ENCODE measurements at places on chromosomes 4 and X.

DNA sequence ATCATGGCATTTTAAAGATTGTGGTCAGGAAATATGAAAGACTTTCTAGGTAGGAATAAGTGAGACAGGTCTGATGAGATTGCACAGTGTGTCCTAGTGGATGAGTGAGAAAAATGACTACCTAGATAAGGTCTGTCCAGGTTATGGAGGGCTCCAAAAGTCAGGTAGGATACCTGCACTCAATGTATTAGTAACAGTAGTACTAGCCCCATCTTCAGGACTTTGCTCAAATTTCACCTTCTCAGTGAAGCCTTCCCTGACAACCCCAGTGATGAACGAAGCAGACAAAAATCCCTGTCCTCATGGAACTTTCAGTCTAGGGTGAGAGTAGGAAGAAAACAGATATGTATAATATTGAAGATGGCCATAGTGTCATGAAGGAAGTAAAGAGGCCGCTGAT, 85.7 kb downstream of the ZIC3 start:
- no peak for DNase-seq

DNA sequence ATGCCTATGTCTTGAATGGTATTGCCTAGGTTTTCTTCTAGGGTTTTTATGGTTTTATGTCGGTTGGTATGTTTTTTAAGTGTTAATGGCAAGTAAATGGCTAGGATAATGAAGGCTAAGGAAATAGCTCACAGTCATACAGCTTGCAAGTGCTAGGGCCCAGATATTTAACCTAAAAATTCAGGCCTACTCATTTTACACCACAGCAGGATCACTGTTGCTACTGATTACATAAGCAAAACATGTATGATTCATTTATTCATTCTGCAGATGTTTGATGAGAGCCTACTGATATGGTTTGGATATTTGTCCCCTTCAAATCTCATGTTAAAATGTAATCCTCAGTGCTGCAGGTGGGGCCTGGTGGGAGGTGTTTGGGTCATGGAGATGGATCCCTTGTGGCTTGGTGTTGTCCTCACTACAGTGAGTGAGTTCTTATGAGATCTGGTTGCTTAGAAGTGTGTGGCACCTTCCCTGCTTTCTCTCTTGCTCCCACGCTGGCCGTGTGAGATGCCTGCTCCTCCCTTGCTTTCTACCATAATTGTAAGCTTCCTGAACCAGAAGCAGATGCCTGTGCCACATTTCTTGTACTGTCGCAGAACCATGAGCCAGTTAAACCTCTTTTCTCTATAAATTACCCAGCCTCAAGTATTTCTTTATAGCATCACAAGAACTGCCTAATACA, 175.5 kb downstream of the MAPK10 start:
- no peak for DNase-seq

GRCh38 chrX:150693725-150694574, 754 bp downstream of the MTMR1 start:
- peak; percentile 63 for DNase-seq

DNA sequence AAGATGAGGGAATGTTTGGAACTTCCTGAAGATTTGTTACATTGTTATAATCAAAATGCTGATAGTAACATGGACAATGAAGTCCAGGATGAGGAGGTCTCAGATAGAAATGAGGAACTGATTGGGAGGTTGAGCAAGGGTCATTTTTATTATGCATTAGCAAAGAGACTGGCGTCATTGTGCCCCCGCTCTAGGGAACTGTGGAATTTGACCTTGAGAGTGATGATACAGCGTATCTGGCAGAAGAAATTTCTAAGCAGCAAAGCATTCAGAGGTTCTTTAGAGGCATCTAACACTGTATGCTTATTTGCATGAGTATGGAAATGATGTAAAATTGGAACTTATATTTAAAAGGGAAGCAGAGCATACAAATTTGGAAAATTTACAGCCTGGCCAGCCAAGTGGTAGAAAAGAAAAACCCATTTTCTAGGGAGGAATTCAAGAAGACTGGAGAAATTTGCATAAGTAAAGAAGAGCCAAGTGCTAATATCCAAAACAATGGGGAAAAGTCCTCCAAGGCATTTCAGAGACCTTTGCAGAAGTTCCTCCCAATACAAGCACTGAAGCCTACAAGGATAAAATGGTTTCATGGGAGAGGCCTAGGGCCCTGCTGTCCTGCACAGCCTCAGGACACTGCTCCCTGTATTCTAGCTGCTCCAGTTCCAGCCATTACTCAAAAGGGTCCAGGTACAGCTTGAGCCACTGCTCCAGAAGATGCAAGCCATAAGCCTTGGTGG, 483.0 kb upstream of the NDST4 start:
- DNase-seq: no peak

DNA sequence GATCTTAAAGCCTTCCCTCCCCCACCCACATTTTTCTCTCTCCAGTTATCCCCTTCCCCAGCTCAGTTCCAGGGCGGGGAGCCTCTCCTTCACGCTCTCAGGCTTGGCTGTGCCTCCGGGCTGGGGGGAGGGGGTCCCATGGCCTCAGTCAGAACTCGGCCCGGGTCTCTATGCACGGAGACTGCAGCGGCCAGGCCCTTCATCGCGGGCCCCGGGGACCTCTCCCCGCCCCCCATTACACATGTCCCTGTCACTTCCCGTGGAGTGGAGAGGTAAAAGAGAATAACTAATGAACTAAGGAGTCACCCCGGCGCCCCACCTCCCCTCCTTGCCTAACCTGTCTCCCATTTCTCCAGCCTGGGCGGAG, 838 bp upstream of the PRICKLE3 start:
- no peak for DNase-seq

DNA sequence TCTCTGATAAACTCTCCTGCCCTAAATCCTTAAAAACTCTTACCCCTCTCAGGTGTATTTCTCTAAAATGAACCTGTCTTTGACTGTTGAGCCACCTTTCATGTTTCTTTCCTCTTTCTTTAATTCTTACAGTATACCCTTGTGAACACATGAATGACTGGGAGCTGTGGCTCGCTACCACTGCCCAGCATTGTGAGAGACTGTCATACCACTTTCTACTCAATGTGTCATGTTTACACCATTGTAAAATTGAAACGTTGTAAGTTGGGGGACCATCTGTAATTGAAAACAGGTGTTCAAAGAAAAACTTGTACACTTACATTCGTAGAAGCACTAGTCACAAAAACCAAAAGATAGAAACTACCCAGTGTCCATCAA, 66.9 kb downstream of the ZNF182 start:
- no peak for DNase-seq

DNA sequence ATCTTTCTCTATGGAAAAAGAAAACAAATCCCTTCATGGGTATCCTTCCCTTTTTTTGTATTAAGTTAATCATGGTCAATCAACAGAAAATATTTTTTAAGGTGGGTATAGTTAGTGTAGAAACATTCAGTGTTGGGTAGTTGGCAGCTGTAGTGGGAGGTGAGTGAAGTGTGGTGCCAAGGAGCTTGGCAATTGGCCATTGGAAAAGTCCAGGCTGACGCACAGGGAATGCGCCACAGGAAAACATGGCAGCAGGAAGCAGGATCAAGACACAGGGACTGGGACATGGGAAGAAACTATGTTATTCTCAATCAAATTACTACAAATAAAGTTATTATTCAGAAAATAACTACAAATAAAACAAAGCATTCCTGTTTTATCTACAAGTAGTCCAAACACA, 20.0 kb downstream of the PALLD start:
- no peak for DNase-seq

- DNase-seq: peak; percentile 16
These were observed 6.0 kb downstream of the HMGN5 start for GRCh38 chrX:81195712-81196111.

DNA sequence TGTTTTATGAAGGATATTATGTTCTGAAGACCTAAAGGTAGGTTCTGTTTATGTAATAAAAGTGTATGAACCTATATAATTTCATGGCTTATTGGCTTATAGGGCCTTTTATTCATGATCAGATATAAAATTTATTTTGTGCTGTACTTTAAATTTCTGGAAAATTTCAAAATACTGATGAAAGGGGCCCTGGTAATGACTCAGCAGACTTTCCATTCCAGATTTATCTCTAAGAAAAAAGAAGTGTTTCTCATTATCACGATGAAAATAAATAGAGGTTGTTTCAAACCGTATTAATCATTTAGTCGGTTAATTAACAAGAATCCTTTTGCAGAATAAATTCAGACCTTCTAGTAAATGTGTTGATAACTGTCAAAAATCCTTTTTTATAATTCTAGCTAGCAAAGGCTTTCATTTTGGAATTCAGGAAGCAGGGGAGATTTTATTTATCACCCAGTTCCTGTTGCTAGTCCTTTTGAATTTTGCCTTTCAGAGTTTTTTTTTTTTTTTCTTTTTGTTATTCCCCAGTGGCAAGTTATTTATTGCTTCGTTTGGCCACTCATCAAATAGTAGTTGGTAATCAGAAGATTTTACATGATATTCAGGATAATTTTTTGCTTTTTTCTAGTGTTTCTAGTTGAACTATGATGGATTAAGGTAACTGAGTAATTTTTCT, 5.4 kb upstream of the TAPT1 start:
- no peak for DNase-seq

GRCh38 chr4:139809757-139810140, 144.1 kb downstream of the MGST2 start:
- DNase-seq: no peak

GRCh38 chr4:91984466-91984865, 319.3 kb upstream of the GRID2 start:
- DNase-seq: no peak
